Activated naive CD8-positive, alpha-beta T cell treated with anti-CD3 and anti-CD28 coated beads for 36 hours (primary cell): ENCODE measurements at places on chromosomes 2 and 18.

- DNase-seq = peak; percentile 57
These were observed 83.7 kb downstream of the LPIN1 start for GRCh38 chr2:11829947-11830707.

GRCh38 chr2:112733456-112733855 lies 12.6 kb downstream of the NT5DC4 start:
- DNase-seq = no peak

DNA sequence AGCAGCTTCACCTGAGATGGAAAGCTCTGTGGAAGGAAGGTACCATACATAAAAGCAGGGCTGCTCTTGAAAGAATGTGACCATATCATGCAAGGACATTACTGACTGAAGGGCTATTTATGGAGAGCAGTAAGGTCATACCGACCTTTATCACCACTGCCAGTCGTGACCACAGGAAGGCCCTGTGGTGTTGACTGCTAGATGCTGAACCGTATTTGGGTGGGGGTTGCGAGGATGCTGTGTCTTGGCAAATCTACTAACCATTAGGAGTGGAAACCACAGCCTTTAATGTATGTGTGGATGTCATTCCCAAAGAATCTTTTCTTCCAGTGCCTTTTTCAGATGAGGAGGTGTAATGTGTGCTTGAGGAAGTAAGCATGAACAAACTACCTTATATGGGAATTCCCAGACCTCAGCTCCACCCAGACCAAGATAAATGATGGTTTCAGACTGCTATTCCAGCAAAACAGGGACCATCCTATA lies 60.8 kb downstream of the LIMS1 start:
- peak; percentile 40 for DNase-seq

- no peak for DNase-seq
These were observed 316.9 kb downstream of the OSR1 start for GRCh38 chr2:19041434-19042041.

DNA sequence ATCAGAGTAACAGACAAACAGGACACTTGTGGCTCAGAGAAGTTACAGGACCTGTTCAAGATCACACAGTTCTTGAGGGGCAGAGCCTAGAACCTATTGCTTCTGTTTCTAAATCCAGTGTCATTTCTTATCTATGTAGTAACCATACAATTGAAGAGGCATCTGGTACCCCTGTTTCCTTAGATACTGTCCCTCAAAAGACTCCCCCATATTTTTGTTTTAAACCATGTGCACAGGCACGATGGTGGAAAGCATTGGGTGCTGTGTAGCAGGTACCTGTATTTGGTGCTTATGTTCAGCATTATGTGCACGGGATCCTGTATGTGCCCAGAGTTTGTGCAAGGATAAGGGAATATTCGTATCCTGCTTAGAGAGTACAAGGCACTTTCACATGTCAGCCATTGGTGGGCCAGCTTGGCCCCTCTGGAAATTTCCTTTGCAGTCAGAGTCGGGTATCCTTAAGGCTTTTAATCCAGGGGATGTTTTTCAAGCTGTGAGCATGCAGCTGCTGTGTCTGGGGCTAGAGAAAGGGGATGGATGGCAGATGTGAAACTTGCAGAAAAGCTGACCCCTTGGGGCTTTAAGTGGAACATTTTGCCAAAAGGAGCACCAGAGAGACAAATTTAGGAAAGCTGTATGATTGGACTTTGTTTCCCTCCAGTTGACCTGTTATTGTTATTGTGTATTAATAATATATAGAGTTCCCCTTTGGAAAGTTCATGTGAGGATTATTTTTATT lies 2.1 kb downstream of the LBH start:
- DNase-seq = no peak

DNA sequence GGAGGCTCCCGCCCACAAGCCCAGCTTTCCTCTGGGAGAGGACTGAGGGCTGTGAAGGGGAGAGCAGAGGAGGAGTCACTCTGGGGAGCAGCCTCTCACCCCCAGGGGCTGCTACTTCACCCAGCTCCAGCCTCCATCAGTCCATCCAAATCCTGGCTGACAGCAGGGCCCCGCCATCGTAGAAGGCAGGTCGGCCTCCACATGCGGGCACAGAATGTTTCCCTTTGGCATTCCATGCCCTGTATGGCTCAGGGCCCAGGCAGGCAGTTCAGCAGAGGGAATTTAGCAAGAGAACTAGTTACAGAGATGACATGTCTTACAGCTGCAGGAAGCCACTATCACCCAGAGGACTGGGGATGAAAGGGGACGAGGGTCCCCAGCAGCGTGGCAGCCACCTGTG lies 6.4 kb upstream of the ODC1 start:
- DNase-seq = no peak

- no peak for DNase-seq
These were observed 585.0 kb upstream of the VRK2 start for GRCh38 chr2:57461624-57462023.

DNA sequence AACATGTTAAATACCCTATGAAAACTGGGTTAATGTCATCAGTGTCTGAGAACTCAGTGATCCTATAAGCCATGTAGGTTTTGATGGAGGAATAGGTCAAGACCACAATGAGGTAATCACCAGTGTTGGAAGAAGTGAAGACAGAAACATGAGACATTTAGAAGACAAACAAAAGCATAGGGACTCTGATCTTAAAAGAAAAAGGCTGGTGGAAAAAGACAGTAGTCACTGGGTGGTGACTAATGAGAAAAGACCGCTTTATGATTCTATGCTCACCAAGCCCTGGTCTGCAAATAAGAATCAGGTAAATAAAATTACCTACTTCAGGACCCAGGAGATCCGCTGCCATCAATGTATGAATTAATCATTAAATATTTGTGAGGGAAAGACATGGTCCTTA lies 271.9 kb downstream of the GPD2 start:
- DNase-seq = no peak

- DNase-seq = no peak
These were observed 1642.6 kb upstream of the CELF4 start for GRCh38 chr18:39208190-39208589.
